ENCODE measurements at places on chromosomes 5 and 9.

GRCh38 chr9:129556491-129557191 lies 64.3 kb downstream of the C9orf50 start:
- DNase-seq, result no peak

GRCh38 chr9:133184971-133185370 lies 21.3 kb upstream of the GBGT1 start:
- peak; percentile 77 for DNase-seq

DNA sequence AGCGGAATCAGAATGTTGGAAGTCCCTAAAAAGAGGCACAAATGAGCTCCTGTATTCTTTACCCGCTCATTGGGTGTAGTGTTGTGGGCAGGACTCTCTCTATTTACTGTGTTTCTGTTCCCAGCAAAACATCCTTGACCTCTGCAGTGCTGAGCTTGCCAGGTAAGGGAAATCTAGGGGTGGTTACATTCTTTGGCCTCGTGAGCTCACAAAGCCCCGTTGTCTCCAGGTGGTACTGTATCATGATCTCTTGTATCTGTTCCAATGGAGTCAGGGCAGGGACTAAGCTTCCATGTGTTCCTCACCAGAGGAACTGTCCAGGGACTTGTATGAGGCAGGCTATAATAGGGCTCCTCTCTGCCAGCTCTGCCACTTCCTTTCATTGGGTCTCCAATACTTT lies 11.8 kb upstream of the IFNA14 start:
- DNase-seq, result no peak

GRCh38 chr5:93421468-93421867 lies 159.6 kb downstream of the NR2F1-AS1 start:
- no peak for DNase-seq

GRCh38 chr9:27768781-27769180 lies 195.5 kb upstream of the C9orf72 start:
- DNase-seq, result no peak

DNA sequence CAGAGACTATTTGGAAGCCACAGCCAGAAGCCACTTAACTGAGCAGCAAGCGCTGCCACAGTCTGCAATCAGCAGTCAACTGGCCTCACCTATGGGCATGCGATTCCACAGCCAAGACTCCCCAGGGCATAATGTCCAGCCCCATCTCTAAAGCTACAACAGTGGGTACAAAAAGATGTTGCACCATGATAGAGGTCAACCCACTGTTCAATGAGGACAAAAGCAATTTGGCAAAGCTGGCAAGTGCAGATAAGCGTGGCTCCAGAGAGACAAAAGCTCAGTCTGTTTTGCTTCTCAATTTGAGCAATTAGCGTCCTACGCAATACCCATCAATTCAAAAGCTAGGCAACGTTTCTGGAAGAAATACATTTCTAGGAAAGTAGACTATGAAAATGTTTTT lies 3.2 kb downstream of the TAS2R1 start:
- no peak for DNase-seq

- DNase-seq, result no peak
Observed at GRCh38 chr9:107363516-107364152, 80.6 kb downstream of the RAD23B start.

DNA sequence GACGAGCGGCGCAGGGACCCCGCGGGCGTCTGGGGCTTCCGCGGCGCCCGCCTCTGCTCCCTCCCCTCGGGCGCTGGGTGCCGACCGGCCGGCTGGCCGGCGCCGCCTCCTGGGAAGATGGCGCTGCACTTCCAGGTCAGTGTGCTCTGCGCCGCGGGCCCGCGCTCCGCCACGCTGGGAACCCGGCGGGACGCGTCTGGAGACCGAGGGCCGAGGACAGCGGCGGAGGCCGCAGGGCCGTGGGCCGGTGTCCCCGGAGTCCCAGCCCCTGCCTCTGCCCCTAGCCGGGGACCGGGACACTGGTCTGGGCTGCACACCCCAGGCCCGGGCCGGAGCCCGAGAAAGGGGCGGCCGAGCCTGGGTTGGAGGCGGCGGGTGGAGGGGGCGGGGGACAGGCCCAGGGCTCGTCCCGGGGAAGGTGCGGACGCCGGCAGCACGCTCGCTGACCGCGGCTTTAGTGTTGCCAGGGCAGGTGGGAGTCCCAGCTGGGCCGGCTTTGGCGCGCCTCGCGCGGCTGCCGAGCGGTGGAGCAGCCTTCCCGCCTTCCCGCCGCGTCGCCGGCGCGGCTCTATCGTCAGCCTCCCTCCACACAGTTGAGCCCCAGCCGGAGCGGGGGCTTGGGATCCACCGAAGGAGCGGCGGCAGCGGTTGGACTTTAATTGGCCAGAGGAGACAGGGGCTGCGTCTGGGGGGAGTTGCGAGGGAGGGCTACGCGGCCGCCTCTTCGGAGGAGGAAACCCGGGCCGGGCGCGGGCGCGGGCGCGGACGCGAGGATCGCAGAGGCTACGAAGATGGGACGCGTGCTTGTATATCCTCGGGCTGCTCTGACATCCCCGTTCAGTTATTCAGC lies at the start of gene RANBP17:
RANBP17 (plus strand) TSS at position 102 of the 850 bp plus-strand sequence.
- DNase-seq, result no peak

GRCh38 chr5:124237206-124237695 lies 509.2 kb downstream of the ZNF608 start:
- DNase-seq, result no peak

DNA sequence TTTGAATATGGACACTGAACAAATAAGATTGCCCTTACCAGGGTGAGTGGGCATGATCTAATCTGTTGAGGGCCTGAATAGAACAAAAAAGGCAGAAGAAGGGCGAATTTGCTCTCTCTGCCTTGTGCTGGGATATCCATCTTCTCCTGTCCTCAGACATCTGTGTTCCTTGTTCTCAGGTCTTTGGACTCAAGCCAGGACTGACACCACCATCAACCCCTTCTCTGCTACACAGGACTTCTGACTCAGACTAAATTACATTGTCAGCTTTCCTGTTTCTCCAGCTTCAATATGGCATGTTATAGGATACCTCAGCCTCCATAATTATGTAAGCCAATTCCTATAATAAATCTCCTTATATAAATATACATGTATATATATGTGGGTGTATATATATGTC lies 40.8 kb upstream of the SLCO6A1 start:
- no peak for DNase-seq

- DNase-seq, result no peak
Observed at GRCh38 chr9:97445119-97445701, 33.3 kb downstream of the TDRD7 start.

GRCh38 chr9:78756813-78757510 lies 460.0 kb downstream of the PSAT1 start:
- no peak for DNase-seq

GRCh38 chr9:34446951-34447350 lies 11.4 kb downstream of the FAM219A start:
- no peak for DNase-seq

- DNase-seq, result no peak
Observed at GRCh38 chr5:54281960-54282692, 28.2 kb downstream of the ARL15 start.

DNA sequence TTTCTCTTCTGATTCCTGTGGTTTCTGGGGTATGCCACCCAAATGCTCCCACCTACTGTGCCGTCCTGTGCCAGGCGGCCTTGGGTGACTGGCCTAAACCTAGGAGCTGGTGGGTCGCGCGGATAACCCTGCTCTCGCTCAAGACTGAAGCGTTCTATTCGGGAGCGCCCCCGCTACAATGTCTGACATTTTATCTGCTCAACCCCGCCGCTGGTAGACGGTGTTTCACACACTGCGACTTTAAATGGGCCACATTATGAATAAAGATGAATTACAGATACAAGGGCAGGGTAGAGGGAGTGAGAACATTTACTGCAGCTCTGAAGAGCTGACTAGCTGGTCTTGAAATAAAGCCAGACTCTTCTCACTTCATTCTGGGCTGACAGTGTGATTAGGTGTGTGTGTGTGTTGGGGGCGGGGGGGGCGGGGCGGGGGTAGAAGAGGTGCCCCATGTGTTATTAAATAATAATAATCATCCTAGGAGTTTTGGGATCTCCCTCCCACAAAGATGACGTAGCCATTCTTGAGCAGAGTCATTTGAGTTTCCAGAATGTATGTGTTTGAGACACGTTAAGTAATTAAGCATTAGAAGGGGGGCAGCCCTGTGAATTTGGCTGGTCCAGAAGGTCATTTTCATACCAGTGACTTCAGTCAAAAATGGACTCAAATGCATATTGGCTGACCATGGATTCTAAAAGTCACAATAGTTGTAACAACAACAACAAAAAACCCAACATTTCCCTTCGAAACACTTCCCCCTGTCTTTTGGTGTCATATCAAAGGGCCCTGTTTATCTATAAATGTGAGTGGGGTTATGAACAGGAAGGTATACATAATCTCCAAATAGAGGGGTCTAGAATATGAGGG lies 1.0 kb upstream of the PTCH1 start:
- DNase-seq, result no peak

DNA sequence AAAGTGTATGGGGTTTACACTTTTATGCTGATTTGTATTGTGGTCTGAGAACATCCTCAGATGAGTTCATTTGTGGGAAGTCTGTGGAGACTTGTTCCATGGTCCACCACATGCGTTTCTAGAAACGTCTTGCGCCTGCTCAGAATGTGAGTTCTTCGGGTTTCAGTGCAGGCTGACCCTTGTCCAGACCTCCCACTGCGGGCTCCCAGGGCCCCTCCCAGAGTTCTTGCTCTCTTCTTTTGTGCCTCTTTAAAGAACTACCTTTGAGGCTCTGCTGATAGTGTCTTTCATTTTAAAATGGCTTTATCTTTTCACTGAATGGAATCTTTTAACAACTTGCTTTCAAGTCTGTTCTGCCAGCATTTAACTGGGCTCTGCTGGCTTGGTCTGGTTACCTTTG lies 17.6 kb downstream of the NDUFS6 start:
- DNase-seq, result no peak

Measured in activated CD8-positive, alpha-beta T cell treated with anti-CD3 and anti-CD28 coated beads for 36 hours (primary cell).